NCI-H1417 treated with DMSO at 0.1 percent for 48 hours (cell line): ENCODE measurements at places on chromosomes 4 and X.

DNA sequence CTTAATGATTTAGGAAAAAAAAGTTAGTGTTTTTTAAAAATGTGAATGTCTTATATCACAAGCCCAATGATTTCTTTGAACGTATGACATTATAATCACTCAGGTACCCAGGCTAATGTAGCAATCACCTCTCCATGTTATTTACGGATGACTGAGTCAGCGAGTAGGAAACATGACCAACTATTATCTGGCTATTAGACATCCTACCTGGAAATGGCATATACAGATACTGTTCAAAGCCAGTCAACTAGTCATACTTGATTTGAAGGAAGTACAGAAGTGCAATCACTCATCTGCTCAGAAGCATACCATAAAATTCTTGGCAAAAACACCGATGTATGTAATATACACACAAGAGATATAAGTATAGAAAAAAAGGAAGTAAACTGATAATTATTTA, 732.5 kb downstream of the ARAP2 start:
- no peak for DNase-seq

DNA sequence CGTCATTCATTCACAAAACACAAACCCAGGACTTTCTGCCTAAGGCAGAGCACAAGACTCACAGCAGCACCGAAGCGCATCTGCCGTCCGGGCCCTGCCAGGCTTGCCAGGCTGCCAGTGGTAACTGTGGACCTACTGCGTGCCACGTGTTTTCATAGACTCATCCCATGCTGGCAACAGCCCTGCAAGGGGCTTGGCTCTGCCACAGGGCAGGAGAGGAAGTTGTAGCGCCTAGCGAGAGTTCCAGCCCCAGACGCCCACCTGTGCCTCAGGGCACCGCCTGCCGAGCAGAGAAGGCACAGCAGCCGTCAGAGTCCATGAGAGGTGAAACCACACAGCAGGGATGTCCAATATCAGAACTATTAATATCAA, 18.9 kb upstream of the MRFAP1 start:
- no peak for DNase-seq

DNA sequence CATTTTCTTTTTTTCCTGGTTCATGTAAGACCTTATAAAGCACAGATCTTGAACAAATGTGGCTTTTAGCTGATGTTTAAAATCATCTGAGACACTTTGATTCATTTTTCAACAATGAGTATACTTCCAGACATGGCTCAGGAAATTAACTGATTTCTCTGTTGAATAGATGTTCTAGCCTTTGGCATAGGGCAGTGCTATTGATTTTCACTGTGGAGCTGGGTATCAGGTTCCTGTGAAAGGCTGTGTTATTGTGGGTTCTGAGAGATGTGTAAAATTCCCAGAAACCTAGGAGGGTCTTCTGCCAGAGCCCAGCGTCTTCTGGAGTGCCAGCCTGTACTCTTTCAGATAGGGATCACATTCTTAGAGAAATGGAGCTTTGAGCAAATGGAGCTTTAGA, 278.9 kb downstream of the EPHA5 start:
- no peak for DNase-seq

DNA sequence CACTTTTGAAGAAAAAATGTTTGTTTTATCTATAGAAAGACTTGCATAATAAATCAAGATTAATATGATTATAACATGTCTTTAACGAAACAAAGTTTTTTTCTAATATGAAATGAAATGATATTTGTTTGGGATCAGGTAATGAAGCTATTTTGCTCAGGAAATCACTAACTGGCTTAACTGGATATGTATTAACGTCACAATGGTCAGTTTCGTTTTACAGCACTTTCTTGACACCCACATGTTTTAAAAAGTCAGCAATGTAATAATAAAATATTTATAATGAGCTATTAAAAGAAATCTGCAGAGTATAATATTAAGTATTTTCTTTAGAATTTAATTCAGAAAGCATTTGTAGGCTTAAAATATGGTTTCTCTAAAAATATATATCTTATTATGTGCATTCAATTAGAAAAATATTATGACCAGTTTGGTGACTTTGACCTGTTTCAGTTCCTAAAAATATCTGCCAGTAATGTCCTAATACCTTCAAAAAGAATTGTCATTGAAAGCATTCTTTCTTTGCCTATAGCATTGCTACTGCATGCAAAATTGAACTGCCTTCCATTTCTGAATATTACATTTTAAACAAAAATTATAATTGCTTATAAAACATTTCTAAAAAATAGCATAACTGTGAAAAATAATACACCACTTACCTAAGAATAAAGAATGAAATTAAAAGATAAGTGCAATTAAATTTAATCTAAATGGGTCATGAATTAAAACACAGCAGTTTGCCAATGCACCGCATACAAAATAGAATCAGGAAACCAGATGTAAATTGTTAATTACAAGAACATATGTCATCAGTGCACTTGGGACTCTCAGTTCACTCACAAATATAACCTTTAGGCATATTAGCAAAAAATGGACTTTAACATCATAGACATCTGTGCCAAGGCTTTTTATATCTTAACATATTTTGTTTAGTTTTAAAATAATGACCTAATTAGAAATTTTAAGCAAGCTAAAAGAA, 31.6 kb downstream of the TIGD2 start:
- DNase-seq = no peak

DNA sequence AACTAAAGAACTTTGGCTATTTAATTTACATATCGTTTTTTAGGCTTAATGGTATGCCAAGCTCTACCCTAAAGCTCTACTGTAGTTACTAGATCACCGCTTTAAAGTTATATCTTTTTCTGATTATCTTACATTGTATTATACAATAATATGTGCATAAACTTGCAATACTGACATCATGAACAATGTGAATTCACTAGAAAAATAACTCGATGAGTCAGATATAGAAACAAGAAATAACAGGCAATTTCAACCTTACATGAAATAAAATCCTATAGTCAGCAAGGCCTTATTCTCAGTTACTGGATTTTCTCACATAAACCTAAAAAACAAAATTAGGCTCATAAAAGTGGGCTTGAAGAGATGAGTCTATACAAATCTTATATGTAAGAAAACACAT, 32.5 kb downstream of the PDGFC start:
- DNase-seq = no peak

DNA sequence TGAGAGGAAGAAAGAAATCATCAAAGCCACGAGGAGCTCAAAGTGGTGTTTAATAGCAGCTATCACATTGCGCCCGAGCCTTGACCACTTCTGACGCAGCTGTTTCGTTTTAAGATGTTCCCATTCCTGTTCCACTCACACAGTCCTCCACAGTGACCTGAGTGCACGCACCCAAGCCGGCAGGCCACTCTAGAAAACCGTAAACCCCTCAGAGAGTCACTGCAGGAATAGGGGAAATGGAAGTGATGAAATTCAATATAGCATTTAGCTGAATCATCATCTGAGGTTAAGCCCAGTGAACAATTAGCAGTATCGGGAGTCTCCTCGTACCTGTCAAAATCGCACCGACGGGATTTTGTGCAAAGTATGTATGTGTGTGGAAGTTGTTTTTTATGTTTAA, 17.9 kb upstream of the HAND2 start:
- DNase-seq = no peak

DNA sequence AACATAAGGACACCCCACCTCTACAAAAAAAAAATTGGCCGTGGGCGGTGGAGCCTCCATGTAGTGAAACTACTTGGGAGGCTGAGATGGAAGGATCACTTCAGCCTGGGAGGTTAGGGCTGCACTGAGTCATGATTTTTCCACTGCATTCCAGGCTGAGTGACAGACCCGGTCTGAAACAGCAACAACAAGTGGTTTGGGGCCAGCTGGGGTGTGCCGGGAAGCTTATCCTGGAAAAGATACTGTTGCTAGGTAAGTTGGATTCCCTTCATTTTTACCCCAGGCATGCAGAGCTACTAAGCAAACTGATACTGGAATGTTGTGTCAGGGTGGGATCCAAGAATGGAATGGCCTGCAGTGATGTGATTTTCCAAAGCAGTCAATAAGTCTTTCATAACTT, 57.0 kb downstream of the XAGE2 start:
- no peak for DNase-seq

DNA sequence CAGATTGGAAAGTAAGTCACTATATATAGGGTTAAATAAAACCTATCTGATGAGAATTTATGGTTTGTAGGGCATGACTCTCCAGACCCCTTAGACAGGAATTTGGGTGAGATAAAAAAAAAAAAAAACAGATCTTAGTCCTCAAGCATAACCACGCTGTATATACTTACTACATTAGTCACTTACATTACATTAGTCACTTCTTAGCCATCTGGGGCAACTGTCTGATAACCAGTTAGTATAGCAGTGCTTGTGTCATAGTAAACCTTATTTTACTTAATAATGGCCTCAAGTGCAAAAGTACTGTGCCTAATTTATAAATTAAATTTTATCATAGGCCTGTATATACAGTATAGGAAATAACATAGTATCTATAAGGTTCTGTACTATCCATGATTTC, 60.2 kb upstream of the RPS6KA6 start:
- no peak for DNase-seq

DNA sequence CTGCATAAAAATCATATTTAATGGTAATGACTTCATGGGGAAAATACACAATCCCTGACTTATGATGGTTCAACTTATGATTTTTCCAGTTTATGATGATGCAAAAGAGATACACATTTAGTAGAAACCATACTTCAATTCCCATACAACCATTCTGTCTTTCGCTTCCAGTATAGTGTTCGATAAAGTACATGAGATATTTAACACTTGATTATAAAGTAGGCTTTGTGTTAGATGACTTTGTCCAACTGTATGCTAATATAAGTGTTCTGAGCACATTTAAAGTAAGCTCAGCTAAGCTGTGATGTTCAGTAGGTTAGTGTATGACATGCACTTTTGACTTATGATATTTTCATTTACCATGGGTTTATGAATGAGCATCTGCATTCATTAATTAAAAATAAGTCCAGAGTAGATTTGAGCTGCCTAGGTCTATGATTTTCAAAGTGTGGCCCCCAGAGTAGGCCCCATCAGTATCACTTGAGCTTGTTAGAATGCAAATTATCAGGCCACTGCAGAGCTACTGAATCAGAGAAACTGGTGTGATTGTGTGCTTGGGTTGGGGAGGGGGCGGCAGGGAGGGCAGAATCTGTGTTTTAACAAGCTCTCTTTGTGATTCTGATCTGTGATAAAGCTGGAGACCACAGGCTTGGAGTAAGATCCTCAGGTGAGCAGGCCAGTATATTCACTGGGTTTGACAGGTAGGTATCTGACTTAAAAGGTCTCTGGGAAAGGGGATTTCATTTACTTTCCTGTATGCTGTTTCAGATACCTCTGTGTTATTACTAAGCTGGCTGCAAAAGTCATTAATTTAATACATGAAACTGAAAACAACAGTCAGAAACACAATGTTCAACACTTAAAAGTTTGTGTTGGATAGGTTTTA, 8.4 kb downstream of the ATP10D start:
- no peak for DNase-seq

DNA sequence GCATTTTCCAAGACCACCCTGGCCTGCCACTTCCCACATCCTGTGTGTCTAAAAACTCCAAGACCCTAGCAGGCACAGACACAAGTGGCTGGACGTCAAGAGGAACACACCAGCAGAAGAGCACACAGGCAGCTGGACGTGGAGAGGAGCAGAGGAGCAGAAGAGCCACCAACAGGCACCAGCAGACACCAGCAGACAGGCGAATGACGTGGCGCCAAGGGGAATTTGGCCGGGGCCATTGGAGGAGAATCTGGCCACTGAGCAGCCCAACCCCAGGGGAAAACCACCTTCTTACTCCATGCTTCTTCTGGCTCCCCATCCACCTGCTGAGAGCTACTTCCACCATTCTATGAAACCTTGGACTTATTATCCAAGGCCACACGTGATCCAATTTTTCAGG, 243.1 kb upstream of the CTSO start:
- DNase-seq = no peak

DNA sequence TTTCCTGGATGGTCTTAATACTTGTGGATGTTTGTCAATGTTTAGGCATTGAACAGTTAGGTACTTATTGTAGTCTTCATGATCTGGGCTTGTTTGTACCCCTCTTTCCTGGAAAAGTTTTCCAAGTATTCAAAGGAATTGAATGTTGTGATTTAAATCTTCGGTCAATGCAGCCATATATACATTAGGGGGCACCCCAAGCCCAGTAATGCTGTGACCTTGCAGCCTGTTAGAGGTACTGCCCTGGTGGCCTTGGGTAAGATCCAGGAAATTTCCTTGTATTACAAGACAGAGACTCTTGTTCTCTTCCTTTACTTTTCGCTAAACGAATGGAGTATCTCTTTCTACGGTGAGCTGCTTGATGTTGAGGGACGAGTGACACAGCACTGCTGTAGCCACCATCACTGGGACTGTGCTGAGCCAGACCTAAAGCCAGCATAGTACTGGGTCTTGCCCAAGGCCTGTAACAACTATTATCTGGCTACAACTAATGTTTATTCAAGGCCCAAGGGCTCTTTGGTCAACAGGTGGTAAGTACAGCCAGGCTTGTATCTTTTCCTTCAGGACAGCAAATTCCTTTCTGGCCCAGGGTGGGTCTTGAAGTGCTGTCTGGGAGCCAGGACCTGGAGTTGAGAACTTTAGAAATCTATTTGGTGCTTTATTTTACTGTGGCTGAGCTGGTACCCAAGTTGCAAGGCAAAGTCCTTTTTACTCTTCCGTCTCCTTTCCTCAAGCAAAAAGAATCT, 118.3 kb upstream of the ATOH1 start:
- no peak for DNase-seq

GRCh38 chrX:134542485-134542884, 82.5 kb downstream of the HPRT1 start:
- DNase-seq = no peak

- no peak for DNase-seq
These were observed 26.2 kb downstream of the YY2 start for GRCh38 chrX:21881881-21882574.

DNA sequence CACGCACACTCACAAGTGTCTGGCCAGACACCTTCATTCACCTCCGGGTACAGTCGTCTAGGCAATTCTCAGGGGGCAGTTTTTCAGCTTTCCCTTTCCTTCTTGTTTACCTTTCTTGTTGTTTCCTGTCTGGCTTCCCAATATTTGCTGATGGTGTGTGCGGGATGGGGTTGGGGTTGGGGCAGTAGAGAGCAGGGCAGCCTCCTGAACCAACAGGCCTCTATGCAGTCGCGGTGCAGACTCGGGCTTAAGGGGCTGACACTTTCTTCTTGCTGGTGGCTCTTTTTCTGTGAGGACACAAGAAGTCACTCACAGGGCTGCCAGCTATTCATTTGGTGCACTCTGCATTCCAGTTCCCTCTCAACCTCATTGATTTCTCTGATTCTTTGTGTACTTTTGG, 56.4 kb downstream of the NBDY start:
- DNase-seq = no peak

- no peak for DNase-seq
These were observed 469.0 kb upstream of the ATOH1 start for GRCh38 chr4:93359586-93359985.

DNA sequence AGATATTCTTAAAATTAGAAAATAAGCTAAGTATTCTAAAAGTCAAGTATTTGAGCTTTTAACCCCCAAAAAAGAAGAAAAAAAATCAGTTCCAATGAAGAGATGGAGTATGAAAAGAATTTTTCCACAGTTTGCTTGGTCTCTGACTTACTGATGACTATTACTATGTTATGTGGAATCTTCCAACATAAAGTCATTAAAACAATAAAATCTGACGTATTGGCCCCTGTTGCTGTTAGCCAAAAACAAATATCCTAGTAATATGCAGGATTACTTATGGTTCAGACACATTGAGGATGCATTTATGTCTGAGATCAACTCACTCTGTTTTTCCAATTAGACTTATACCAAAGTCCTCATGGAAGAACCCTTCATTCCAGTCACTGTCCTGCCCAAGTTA, 517.2 kb upstream of the ADGRL3 start:
- no peak for DNase-seq
